ACHN (cell line): ENCODE measurements at places on chromosomes 7 and 10.

GRCh38 chr10:30803058-30803457 lies 173.5 kb upstream of the LYZL2 start:
- no peak for DNase-seq

DNA sequence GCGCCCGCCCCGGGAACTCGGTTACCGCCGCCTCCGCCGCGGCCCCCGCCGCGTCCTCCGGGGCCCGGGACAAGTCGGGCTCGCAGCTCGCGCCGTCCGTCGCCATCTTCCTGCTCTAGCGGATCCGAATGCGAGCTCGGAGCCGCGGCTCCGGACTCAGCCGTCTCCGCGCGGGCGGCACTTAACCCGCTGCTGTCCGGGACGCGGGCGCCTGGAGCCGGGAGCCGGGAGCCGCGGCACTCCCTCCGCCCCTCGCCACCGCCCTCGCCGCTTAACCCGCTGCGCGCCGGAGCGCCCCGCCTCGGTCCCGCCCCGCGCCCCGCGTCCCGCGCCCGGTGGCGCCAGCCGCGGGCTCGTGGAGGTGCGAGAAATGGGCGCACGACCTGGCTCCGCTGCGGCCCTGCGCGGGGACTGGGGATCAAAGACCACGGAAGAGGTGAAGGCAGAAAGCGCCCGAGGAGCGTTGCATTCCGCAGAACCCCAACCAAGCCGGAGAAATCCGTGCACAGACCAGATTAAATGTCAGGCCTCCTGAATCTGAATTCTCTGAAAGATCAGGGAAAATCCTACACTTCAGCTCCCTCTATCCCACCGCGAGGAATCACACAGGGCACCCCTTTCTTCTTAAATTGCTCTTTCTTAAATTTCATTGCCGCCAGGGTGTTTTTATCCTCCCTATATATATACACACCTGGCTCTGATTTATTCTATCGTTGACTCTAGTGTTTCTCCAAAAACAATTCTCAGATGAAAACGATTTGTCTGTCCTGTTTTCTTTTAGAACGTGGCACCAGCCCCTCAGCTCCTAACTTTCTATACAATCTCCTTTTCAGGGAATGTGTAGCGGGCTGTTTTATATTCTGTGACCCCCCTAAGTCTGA lies at the start of gene CTTNBP2:
TSS of gene CTTNBP2 (minus strand) at position 132 of the 881 bp plus-strand sequence. CDS start at position 106, 26 bp downstream.
- DNase-seq = peak; percentile 64

DNA sequence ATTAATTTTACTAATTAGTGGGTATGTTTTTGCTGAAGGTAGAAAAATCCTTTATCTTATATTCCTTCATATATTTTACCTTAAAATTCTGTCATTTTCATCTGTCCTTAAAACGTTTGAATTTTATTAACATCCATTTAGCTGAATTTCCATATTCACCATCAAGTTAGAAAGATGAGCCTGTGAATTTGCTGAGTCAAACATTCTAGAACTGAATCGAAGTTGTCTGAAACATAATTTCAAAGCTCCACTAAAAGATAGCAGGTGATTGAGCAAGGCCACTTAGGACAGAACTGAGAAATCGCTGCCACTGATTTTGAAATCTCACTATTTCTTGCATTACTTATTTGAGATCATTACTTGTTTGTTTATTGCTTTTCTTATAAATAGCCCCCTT lies 17.5 kb downstream of the HGF start:
- DNase-seq = no peak

DNA sequence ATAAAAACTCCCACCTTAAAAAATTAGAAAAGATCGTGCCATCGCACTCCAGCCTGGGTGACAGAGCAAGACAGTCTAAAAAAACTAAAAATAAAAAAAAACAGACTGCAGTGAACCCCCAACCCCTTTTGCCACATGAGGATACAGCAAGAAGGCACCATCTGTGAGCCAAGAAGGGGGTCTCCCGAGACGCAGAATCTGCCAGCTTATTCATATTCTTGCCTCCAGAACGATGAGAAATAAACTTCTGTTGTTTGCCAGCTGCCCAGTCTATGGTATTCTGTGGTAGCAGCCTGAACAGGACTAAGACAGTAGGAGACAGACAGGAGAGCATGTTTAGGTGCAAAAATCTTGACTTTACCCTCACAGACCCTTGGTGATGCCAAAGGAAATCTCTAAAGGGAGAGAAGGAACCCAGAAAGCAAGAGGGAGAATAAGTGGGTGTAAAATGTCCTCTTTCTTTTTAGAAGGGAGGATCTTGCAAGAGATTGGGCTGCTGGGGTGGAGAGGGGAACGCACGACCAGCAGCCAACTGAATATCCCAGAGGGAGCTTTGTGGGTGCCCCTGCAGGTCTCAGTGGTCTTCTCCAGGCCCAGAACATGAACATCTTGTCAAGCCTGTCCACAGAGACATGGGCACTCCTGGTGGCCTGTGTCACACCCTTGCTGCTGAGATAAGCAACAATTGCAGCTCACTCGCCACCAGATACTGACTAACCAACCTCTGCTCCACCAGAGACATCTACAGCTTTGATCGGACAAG lies 400.7 kb upstream of the FOXK1 start:
- no peak for DNase-seq

GRCh38 chr7:16590424-16590823 lies 55.1 kb downstream of the ANKMY2 start:
- DNase-seq = no peak

- no peak for DNase-seq
Observed at GRCh38 chr10:43945094-43945730, 296.5 kb upstream of the ZNF32 start.

- DNase-seq = no peak
Observed at GRCh38 chr10:6537770-6538169, 42.3 kb downstream of the PRKCQ start.

DNA sequence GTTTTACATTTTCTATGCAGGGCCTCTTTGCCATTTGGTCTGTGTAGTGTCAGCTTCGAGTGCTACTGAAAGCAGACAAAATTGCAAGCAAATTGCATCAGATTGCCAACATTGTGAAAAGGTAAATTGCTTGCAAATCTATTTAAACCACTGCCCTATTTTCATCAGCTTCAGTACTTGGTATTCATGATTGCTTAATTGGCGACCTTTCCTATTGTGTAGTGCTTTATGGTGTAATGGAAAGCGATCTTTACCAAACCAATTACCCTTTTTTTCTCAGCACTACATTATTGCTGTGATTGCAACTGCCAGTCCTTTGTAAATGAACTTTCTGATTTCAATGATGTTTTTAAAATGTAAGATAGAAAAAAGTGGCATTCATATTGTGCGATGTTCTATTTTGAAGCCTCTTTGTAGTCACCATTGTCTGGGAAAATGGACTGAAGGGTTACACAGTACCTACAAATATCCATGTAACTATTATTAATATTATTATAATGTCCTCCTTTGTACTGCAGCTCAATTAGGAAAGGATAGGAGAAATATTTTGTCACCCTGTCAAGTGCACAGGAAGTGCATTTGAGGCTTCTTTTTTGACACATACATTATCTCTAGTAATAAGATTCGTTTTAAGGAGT lies 177.7 kb upstream of the SP8 start:
- DNase-seq = no peak

DNA sequence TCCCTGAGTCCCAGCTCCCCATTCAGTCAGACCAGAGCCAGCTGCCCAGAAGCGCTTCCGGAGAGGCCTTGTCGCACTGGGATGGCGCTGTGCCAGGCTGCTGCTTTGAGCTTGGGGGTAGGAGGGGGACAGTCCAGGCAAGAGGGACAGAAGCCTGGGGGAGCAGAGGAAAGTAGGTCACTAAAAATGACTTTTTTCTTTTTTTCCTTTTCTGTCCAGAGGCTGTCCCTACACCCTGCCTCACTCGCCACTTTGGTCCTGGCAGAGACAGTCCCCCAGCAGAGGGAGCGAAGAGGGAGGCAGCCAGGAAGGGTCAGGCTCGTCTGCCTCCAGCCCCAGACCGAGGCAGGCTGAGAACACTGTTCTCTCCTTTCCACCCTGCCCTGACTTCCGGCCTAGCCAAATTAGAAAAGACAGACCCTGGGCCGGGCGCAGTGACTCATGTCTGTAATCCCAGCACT lies 15.8 kb upstream of the TRIM8 start:
- DNase-seq = peak; percentile 40

- DNase-seq = no peak
Observed at GRCh38 chr10:30111340-30112022, 52.1 kb upstream of the JCAD start.

GRCh38 chr7:53358269-53358668 lies 322.8 kb downstream of the POM121L12 start:
- no peak for DNase-seq
